ENCODE measurements at places on chromosomes 2 and 18.

DNA sequence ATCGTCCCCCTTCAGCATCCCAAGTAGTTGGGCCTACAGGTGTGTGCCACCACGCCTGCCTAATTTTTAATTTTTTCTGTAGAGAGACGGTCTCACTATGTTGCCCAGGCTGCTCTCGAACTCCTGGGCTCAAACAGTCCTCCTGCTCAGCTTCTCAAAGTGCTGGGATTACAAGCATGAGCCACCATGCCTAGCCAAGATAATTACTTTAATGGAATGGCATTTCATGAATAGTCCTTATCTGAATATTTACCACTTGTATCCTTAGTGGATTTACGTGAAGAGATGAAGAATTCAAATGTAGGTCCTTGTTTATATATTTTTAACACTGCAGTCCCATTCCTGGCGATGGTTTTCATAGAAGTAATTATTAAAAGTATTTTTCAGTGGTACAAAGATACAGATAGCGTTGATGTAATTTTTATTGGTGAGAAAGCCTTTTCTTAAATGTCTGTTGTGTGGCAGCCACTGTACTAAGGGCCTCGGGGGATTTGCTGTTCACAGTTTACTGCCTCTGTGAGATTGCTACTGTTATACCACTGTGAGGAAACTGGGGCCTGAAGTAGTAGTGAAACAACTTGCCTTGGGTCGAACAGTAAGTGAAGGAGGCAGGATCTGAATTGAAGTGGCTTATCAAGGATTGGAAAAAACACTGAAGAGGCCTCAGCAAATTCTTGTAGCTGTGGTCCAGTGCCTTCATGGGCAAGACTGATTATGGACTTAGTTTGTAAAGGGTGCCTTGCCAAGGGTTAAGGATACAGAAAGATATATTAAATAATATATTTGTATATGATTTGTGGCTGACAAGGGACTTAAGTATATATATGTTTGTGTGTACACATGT, 151.2 kb downstream of the PRPF40A start:
- no peak for DNase-seq

DNA sequence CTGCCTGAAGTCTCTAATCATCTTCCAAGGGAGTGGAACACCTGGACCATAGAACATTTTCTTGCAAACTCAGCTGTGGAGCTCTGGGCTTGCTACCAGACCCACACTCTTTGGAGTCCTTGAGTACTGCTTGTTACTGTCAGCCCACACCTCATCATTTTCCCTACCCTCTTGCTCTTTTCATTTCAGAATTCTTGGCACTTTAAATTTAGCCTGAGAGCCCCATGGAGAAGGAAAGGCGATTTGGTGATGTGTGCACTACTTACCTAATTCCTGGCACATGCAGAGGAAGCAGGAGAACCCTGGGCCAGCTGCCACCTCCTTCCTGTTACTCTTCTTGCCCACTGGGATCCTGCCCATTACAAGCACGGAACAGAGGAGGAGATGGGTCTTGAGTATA, 31.7 kb downstream of the TMEM178A start:
- DNase-seq, result no peak

GRCh38 chr2:76310894-76311633, 600.3 kb upstream of the GCFC2 start:
- DNase-seq, result no peak

DNA sequence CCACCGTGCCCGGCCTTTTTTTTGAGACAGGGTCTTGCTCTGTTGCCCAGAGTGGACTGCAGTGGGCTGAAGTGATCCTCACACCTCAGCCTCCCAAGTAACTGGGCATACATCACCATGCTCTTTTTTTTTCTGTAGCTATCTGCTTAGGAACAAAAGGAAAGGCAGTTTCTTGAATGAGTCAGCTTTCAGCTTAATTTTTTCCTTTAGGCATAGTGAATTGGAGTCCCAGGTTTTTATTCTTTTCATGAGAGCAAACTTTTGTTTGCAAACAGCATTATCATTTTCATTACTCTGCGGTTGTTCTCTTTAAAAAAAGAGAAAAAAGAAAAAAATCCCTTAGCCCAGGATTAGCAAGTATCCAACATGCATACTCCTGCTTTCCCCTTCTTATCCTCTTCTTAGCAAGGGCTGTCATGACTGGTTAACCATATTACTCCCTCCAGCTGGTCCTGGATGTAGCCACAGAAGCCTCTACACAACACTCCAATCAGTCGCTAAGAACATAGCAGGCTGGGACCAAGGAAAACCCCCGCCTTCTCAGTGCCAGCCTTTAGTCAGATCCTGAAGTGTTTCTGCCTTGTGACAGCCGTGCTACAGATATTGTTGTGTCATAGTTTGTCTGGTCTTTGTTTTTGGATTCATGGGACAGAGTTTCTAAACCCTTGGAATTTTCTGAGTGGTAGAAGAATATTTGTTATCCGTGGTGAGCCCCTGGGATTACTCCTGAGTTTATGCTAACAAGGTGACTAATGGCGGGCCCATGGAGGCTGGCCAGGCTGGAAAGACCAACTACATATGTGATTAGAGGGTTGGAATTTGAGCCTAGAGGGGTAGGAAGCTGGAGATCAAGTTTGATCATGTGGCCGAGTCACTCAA, 23.3 kb upstream of the ST3GAL5 start:
- no peak for DNase-seq

GRCh38 chr2:11753452-11753885, 7.0 kb downstream of the LPIN1 start:
- peak; percentile 60 for DNase-seq

GRCh38 chr2:198587240-198587639, 782.8 kb downstream of the PLCL1 start:
- DNase-seq, result no peak

GRCh38 chr18:25365242-25365641, 13.3 kb upstream of the ZNF521 start:
- DNase-seq, result no peak

DNA sequence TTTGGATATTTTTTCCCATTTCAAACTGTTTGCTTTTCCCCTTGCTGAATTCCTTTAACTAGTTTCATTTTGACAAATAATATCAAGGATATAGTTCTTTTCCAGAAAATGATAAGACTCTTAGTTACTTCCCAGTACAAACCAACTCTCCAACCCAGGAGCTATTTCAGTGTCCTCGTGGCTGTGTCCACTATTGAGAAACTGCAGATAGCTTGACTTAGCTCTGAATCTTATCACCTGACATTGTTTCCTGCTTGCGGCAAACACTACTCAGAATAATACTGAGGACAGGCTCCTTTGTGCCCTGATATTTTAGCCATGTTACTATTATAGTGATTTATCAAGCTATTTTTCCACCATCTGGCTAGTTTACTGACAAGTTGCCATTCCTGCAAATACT, 74.6 kb downstream of the KLF7 start:
- no peak for DNase-seq

- DNase-seq, result no peak
Measured at GRCh38 chr18:44731530-44732237, 51.0 kb downstream of the SETBP1 start.

GRCh38 chr18:21682371-21683051, 22.1 kb downstream of the ABHD3 start:
- no peak for DNase-seq

DNA sequence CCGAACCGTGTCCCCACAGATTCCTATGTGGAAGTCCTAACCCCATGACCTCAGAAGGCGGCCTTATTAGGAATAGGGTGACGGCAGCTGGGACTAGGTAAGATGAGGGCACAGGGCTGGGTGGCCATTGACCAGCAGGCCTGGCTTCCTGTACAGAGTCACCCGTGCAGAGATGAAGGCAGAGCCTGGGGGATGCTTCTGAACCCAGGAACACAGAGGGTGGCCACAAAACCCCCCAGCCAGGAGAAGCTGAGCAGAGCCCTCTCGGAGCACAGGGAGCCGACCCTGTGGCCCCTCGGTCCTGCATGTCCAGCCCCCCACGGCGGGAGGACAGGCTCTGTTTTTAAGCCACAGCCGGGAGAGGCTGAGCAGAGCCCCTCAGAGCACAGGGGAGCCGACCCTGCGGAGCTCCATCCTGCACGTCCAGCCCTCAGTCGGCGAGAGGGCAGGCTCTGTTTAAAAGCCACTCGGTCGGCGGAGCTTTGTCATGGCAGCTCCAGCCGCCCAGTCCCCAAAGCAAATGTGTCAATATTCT, 2.7 kb downstream of the PDCD1 start:
- DNase-seq, result no peak

DNA sequence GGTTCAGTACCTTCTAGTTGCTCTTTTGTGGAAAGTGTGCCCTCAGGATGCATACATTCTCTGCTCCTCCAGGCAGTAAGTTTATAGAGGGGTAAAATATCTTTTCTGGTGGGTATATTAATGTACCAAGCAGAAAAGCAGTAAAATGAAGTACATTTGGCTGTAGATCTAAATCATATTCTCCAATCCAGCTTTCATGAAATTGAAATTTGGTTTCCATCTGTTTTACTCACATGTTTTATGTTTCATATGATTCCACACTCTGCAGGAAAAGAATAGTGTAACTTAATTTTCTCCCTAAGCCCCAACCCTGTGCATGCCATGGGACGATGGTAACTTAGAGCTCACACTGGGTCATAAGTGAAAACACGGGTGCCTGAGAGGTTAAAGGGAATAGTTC, 172.3 kb downstream of the AKAIN1 start:
- no peak for DNase-seq

- no peak for DNase-seq
Measured at GRCh38 chr2:101223814-101224231, 28.9 kb upstream of the CNOT11 start.

DNA sequence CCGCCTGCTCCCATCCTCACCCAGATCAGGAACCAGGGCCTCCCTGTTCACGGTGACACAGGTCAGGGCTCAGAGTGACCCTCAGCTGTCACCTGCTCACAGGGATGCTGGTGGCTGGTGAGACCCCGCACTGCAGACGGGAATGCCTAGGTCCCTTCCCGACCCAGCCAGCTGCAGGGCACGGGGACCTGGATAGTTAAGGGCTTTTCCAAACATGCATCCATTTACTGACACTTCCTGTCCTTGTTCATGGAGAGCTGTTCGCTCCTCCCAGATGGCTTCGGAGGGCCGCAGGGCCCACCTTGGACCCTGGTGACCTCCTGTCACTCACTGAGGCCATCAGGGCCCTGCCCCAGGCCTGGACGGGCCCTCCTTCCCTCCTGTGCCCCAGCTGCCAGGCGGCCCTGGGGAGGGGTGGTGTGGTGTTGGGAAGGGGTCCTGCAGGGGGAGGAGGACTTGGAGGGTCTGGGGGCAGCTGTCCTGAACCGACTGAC, 31.7 kb downstream of the GPC1 start:
- no peak for DNase-seq

- no peak for DNase-seq
Measured at GRCh38 chr2:10260130-10260529, 42.6 kb upstream of the HPCAL1 start.

GRCh38 chr2:217710211-217710765, 292.5 kb downstream of the TNS1 start:
- DNase-seq, result no peak

DNA sequence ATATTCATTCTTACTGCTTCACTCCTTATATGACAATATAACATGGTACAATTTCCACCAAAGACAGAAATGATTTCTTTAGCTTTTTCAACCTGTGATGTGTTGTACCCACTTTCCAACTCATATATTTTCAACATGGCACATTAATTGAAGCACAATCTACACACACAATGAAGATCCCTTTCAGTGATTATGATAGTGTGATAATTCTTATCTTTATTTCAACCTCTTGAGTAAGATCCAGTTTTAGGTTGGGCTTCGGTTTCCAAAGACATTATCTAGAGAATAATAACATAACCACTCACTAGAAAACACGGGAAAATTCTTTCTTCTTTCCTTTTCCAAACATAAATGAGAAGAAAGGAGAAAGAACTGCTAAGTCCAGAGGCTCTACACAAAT, 3.4 kb upstream of the DSG3 start:
- DNase-seq, result no peak

- no peak for DNase-seq
Measured at GRCh38 chr2:102059151-102059550, 67.4 kb downstream of the IL1R2 start.

GRCh38 chr2:46308629-46309028, 11.4 kb downstream of the EPAS1 start:
- no peak for DNase-seq

All from kidney capillary endothelial cell (primary cell).